ENCODE measurements at places on chromosomes 5 and 9.

DNA sequence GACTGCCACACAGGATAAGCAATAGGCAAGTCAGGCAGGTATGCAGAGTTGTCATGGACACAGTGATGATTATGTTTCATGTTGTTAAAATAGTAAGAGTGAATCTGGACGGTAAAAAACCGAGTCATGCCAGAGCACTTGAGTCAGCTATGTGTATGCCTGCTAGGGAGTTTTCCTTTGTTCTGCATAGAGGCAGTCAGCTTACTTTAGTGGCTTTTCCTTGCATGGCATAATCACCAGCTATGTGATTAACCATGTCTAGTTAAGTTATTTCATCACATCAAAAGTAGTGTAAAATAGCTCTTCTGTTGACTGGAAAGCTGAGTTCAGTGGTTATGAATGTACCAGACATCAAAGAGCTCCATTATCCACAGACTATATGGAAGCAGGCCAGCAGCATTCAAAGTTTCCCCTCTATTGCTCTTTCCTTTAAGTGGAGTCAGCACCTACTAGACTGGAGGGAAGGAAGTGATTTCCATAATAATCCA is 989.8 kb downstream of the TLE1 start:
- DNase-seq, result no peak

DNA sequence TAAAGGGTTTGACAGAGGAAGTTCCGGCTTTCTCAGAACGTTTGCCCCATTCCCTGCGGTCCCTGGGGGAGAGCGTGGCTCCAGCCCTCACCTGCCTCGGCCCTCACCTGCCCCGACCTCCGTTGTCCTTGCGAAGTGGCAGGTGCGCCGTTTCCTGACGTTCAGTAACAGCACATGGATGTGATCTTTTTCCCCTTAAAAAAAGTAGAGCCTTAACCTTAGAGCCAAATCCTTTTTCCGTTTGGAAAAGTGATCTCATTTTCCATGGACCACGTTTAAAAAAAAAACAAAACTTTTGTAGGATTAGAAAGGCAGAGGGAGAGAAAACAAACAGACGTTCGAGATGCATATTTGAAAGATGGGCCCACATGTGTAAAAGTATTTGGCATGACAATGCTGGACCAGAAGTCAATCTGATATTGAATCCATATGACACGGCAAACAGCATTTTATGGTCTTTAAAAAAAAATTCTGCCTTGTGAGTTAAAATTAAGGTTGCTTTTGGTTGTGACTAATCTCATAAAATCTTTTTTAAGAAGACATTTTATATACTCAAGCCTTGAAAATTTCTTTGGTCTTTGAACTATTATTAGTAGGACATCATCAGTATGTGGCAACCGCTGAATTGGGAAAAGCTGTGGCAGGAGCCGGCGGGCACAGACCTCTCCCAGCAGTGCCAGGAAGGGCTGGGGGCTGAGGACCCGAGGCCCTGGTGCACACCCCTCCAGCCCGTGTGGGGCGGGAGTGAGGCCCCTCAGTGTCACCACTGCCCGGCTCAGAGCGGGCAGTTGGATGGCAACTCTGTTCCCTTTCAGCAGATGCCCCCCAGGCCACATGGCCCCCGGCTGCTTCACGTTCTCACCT is 42.5 kb upstream of the EXOC3 start:
- no peak for DNase-seq

GRCh38 chr9:71854811-71855210 is 56.2 kb downstream of the ABHD17B start:
- DNase-seq, result no peak

DNA sequence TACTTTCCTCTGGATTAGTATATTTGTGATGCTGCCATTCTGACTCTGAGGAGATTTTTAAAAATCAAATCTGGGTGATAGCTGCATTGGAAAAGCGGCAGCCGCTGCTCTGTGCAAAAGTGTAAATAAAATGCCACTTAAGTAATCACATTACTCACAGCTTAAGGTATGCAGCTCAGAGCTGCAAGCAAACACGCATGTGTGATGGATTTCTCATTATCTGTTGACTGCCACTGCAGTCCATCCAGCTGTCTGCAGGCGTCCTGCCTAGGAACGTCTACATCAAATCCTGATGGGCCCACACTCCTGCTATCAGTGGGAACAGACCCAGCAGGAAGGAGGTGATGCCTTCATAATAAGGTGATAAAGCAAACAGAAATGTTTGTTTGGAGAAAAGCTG is 216.9 kb downstream of the SPOCK1 start:
- DNase-seq, result no peak

- no peak for DNase-seq
Measured at GRCh38 chr5:83857341-83857740, 136.7 kb upstream of the HAPLN1 start.

DNA sequence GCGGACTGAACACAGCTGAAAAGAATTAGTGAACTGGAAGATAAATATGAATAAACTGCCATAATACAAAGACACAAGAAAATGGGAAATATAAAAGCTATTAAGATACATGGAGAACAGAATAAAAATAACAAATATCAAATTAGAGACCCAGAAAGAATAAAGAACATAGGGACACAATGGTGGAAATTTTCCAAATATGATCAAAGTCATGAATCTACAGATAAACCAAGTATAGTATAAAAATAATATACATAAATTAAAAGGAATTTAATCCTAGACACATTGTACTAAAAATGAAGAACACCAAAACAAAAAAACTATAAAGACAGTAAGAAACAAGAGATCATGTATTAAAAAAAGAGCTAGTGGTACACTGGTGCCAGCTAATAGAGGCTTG is 194.9 kb downstream of the MLLT3 start:
- DNase-seq, result no peak

- DNase-seq, result no peak
Measured at GRCh38 chr9:28750136-28750535, 1176.9 kb upstream of the C9orf72 start.

DNA sequence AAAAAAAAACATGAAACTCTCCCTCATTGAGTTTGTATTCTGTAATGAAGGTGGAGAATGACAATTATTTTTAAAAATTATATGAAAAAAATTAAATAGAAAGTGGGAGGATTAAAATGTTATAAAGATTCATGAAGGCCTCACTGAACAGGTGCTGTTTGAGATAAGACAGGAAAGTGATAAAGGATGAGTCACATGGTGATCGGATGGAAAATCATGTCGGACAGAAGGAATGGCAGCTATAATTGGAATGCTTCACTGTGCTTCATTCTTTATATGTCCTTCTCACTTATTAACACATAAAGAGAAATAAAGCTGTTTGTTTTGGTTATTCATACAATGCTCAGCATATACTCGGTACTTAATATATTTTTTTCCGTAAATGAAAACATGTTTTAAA is 464.5 kb upstream of the RGMB start:
- no peak for DNase-seq

GRCh38 chr9:137786511-137786920 is 91.1 kb upstream of the CACNA1B start:
- no peak for DNase-seq

DNA sequence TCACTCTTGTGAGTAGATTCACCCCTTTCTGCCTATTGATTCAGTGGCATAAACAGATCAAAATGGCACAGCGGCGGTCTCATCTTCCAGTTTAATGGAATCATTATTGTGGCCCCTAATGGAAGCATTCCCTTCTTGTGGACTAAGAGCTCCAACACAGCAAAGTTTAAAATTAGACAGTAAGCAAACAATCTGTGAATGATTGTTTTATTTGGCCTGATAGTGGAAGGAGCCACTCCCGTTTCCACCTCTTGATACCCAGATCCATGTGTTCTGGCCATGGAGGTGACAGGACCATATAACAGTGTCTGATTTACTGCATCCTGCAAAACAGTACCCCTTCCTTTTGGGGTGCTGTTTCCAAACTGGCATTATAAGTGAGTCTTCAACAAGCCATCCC is 41.2 kb upstream of the BARX1 start:
- no peak for DNase-seq

DNA sequence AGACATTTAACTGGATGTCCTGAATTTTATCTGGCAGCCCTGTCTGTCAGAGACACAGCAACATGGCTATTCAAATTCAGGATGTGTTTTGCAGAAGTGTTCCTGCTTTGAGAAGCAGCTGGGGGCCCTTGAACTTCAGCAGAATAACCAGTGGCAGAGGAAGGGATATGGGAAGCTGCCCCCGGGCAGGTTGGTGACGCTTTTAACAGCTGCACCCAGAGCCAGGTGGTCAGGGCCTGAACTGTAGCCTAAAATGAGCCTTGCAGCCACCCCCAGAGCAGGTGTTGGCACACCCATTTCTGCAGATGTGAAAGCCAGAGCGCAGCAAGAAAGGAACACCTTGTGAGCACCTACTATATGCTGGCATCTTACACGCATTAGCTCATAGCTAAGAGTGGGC is 128.7 kb upstream of the BOD1 start:
- DNase-seq, result peak; percentile 66

DNA sequence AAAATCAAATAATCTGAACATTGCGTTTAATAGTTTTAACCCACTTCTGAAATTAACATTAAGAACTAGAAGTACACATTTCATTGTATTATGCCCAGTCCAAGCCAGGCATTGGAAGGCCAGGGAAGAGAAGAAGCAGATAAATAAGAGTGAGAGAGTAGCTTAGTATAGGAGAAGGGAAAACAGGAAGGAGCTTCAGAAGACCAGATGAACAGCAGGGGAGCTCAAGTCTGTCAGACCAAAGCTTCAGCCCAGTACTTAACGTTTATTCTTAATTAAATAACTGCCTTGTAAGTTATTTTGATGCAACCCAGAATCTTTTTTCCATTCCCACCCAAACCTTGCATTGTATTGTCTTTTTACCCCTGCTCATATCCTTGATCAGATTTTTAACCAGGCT is 11.5 kb upstream of the FAM120AOS start:
- no peak for DNase-seq

GRCh38 chr5:53891159-53891558 is 330.7 kb downstream of the NDUFS4 start:
- no peak for DNase-seq

DNA sequence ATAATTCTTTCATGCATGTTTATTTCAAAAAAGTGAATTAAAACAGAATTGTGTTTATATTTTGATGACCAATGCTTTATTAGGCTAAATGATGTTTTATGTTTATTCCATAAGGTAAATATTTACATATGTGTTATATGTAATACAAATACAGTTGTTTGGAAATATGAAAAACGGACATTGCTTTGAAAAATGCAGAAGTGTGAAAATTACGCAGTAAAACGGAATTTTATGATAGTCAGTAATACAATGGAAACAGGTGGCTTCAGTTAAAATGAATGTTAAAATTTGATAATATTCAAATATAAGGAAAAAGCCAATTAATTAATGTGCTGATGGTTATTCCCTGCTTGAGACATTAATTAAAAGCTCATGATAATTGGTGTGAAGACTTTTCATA is 1633.8 kb downstream of the MAT2B start:
- DNase-seq, result no peak

- no peak for DNase-seq
Measured at GRCh38 chr5:44332285-44332971, 56.8 kb downstream of the FGF10 start.

DNA sequence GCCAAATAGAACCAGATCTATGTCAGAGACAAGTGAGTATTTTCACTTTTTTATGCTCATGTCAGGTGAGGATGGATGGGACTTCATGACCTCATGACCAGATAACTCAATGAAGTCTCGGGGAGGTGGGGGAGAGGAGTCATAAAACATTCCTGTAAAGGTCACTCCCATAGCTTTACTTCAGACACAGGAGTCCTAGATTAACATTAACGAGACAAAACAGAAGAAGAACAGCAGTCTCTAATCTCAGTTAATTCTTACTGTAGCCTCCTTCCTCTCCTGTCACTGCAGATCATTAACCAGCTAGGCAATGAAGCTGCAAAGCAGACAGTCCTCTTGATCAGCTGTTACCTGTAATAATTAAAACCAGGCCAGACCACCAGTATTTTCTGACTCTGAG is 11.2 kb downstream of the CRHBP start:
- no peak for DNase-seq

GRCh38 chr5:74951865-74952264 is 85.7 kb upstream of the FAM169A start:
- no peak for DNase-seq

- DNase-seq, result no peak
Measured at GRCh38 chr9:127485995-127486394, 34.7 kb downstream of the LRSAM1 start.

DNA sequence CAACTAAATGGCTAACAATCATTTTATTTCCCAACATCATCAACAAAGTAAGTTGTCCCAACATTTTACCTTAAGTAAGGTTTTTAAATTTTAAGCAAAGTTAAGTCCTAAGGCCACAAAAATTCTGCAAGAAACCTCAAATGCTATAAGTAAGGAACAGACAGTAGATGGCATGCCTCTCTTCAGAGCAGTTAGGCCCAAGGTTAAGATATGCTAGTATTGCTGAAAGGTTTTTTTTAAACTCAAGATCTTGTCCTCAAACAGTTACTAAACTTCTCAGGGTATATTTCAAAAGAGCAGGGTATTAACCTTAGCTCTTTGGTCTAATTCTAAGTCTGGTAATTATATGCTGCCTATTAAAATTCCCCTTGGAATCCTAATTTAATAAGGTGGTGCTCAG is 35.1 kb downstream of the PJA2 start:
- no peak for DNase-seq

DNA sequence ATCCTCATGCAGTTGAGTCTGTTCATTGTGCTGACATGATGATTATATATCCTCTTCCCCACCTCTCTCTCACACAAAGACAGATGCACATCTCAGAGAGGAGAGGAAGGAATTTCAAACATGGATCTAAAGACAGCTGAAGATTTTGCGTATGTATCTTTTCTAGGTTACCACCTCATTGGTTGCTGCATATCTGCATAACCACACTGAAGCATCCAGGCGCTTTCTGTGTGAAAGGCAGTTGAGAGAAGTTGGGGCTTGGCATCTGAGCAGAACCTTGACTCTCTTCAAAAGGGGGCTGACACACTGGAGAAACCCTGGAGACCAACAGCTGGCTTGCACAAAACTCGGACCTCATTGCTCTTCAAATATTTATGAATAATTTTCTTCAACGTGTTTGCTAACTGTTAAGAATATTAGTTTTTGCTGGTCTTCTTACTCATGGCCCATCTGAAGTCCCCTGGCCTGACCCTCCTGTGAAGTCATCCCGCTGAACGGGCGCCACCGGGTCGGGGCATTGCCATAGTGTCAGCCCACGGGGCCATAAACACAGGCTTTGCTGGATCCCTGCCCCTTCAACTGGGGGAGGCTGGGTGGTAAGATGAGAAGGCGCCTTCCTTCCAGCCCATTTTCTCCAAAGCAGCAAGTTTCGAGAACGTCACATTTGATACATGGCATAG is 593.2 kb upstream of the CLINT1 start:
- DNase-seq, result no peak

GRCh38 chr9:110579862-110580219 is 300 bp upstream of the SVEP1 start:
- DNase-seq, result no peak

- DNase-seq, result no peak
Measured at GRCh38 chr5:54443270-54443669, 12.2 kb upstream of the HSPB3 start.

GRCh38 chr5:142134331-142135010 is 25.9 kb downstream of the NDFIP1 start:
- DNase-seq, result no peak

GRCh38 chr9:122810306-122810946 is 10.5 kb downstream of the OR1K1 start:
- peak; percentile 42 for DNase-seq

GRCh38 chr5:36253575-36253974 is 11.8 kb upstream of the NADK2 start:
- no peak for DNase-seq

- peak; percentile 89 for DNase-seq
Measured at GRCh38 chr9:6703898-6704639, 53.7 kb upstream of the KDM4C start.
